ENCODE measurements at places on chromosomes 5 and 9.

- no peak for DNase-seq
Observed at GRCh38 chr9:71853084-71853483, 57.9 kb downstream of the ABHD17B start.

DNA sequence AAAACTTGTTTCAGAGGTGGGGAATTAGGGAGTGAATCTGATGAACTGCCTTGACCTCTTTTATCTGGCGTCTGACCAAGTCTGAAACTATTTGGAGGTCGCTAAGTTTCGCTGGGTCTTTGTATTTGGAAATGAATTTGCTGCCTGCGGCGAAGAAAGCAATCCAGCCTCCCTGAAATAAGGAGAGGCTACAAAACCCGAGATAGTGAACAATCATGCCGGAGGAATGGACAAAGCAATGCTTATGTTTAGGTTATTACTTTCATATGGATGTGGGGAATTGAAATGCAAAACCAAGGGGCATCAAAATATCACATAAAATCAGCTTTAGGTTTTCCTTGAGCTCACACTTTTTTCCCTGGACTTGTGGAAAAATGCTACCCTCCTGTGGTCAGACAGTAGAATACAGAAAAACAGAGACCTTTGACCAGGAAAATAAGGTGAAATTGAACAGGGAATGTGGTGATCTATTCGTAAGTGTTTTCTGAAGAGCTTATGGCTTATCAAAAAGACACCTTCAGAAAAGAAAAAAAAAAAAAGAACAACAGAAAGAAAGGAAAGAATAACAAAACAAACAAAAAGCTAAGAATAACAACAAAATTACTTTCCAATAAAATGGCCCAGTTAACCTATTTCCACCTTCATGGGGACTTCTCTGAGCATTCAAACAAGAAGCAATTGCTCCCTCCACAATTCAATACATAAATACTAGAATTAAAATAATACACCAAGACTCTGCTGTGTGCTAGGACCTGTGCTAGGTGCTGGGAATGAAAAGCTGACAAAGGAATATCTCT lies 68.6 kb upstream of the DPYSL3 start:
- no peak for DNase-seq

GRCh38 chr5:117812861-117813260 lies 1175.5 kb downstream of the DTWD2 start:
- DNase-seq, result no peak

DNA sequence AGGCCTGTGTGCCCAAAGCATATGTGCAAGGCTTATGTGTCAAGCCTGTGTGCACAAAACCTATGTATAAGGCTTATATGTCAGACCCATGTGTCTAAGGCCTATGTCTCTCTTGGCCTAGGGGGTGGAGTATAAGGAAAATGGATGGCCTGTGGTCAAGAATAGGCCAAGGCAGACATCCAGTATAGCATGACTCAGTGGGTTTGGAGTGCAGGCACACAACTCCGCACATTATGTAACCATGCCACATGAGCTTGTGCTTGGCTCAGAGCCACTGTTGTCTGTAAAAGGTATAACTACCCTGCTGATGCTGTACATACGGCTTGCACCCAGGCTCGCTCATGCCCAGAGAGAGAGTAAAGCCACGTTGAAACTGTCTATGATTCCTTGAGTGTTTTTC lies 626.4 kb upstream of the NUDT12 start:
- no peak for DNase-seq

DNA sequence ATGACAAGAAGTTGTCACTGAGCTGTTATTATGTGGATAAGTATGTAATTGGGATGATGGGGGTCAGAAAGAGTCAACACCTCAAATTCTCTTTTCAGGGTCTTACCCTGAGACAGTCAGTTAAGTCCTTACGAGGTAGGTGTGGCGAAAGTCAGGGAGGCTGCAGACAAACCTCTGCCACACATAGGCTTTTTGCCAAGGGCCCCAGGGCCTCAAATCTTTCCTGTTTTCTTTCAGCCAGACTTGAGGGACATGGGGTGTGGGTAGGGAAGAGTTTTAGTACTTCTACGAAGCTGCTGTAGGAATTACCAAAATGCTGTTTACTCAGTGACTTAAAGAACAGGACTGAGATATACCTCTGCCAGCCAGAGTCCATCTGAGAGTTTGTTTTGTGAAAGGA lies 13.8 kb downstream of the OR2S2 start:
- DNase-seq, result no peak

DNA sequence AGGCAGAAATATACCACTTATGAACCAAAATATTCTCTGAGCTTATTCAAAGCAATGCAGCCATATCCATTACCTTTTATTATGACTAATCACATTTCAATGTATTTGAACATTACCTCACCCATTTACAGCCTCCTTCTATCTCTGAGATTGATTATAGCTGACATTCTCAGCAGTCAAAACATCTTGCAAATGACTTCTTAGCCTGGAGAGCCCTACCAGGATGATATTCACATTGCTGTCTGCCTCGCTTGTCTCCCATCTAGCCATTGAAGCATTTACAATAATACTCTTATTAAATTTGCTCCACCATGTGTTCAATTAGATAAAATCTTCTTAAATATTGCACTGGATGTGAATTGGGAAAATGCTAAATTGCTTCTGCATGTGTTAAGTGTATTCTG lies 1879.9 kb upstream of the ACO1 start:
- DNase-seq, result no peak

DNA sequence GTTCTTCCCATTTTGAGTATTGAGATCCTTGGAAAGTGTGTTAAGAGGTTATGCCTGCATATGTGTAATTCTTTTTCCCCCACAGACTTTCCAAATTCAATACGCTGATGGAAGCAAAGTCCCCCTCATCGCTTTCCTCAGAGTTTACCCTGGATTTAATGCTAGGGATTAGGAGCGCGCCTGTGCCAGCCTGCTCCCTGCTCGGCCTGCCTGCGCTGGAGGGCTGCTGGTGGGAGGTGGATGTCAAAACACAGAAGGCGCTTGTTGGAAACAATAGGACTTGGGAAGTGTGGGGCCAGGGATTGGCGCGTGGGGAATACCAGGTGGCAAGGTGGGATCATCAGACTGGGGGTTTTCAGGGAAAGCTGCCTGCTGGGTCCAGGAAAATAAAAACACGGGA lies 39.8 kb upstream of the PTCH1 start:
- DNase-seq, result no peak

GRCh38 chr9:113626735-113627495 lies 163.4 kb downstream of the RGS3 start:
- DNase-seq, result no peak

GRCh38 chr5:83720836-83721537 lies at the start of gene HAPLN1:
HAPLN1 (minus strand) TSS chr5:83720855; CDS start chr5:83673523, 47,332 bp downstream.
- DNase-seq, result no peak

- peak; percentile 54 for DNase-seq
Observed at GRCh38 chr9:92954049-92954861, 6.9 kb downstream of the FGD3 start.

- no peak for DNase-seq
Observed at GRCh38 chr5:133926489-133927299, 41.7 kb downstream of the C5orf15 start.

GRCh38 chr9:108860354-108860753 lies 1.7 kb upstream of the ACTL7A start:
- no peak for DNase-seq

DNA sequence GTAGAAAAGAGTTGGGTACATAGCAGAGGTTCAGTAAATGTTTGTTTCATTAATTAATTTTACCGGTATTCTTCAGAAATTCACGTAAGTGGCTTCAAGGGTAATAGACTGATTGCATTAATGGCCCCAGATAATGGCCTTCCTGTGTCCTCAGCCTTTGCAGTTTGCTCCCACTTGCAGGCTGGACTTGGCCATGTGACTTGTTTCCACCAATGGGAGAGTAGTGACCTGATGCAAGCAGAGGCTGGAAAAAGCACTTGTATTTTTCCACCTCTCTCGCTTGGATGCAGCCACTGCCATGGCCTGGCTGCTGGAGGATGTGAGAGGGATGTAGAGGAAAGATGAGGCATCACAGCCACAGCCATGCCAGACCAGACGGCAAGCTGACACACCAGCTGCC lies 480.9 kb downstream of the CDK5RAP2 start:
- DNase-seq, result no peak

DNA sequence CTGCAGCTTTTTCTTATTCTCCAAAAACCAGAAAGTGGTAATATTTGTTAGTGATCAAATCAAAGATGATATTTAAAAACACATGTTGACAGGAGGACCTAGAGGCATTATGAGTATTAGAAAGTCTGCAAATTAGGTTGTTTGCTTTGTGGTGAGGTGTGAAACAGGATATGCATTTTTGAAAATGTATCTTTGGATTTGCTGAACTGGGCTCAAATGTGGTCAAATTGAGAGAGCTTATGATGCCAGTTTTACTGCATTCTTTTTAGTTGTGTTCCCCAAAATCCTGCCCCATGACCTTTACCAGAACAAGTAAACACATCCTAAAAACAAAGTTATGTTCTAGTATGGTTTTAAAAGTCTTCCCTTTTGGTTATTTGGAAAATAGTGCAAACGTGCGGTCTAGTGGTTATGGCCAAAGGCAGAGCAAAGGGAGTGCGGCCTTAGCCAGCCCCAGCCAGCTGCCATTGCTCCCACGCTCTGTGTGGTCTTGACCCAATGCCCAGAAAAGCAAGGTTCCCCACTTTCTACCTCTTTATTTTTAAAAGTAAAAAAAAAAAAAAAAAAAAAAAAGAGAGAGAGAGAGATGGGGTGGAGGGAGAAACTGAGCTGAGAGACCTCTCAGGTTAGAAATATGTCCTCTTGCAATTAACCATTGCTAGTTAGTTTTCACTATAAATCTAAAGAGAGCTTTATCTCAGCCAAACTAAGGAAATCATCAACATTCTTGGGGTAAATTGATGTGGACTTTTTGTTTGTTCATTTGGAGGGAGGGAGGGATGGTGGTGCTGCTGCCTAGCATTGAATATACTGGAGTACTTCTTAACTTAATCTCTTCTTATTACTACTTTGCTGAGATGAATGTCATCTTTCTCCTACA lies 176.6 kb downstream of the ARHGAP26 start:
- DNase-seq, result no peak

DNA sequence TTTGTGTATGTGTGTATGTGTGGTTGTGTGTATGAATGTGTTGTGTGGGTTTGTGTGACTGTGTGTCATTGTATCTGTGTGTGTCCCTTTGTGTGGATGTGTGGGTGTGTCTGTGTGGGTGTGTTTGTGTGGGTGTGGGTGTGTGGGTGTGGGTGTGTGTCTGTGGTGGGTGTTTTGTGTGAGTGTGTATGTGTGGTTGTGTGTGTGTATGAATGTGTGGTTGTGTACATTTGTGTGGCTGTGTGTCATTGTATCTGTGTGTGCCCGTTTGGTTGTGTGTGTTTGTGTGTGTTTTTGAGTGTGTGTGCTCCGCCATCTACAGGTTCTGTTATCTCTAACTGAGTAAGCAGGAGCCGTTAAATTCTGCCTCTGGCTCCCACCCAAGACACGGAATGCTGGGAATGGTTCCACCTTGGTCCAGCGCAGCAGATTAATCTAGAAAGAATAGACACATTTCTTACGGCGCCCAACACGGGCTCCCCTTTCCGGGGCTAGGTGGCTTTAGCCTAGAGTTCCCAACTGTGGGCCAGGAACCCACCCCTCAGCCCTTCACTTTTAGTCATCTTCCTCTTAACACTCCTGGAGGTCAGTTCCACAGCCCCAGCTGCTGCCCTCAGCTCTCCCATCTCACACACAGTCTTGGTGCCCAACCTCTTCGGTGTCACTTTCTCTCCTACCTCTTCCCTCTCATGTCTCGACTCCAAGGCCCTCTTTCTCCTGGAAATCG lies 197.1 kb downstream of the TTLL11 start:
- DNase-seq, result no peak

GRCh38 chr5:149526845-149527590 lies 24.2 kb downstream of the CSNK1A1 start:
- DNase-seq, result no peak

GRCh38 chr9:129327552-129328328 lies 149.7 kb upstream of the IER5L start:
- DNase-seq, result no peak

DNA sequence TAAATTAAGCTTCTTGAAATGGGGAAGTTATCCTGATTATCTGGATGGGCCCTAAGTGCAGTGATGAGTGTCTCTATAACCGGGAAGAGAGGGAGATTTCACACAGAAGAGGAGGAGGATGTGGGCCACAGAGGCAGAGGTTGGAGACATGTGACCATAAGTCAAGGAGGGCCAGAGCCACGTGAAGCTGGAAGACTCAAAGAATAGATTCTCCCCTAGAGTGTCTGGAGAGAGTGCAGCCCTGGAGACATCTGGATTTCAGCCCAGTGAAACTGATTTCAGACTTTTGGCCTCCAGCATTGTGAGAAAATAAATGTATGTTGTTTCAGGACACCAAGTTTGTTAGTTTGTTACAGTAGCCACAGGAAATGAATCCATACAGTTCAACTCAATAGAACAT lies 442.9 kb downstream of the NTRK2 start:
- no peak for DNase-seq

GRCh38 chr5:140043508-140043872 lies 391 bp upstream of the NRG2 start:
- DNase-seq, result no peak

- no peak for DNase-seq
Observed at GRCh38 chr5:154967421-154968024, 26.6 kb downstream of the MRPL22 start.

GRCh38 chr5:124121198-124121597 lies 609.2 kb downstream of the CSNK1G3 start:
- DNase-seq, result no peak

GRCh38 chr5:154723740-154724505 lies 31.3 kb upstream of the LARP1 start:
- no peak for DNase-seq

DNA sequence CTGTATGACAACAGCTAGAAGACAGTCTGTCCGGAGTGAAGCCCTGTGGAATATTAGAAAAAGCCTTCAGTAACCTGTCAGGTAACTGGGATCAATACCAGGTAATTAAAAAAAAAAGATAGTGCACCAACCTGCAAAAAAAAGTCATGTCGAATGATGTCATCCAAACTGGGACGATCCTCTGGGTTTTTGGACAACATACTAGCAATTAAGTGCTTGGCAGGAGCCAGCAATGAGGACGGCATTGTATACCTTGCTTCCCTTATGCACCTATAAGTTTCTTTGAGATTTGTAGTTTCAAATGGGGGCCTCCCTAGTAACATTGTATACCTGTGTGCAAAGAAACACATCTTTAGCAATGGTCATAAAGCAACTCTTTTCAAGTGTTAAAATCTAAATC lies 2.8 kb downstream of the PLK2 start:
- no peak for DNase-seq
